Ovary (tissue), 10 donors: ENCODE measurements at places on chromosomes 12 and 14. TPM values are rescaled to one million over a fixed set of nuclear protein-coding genes. Genes with fewer than 3 reads are reported as not detected.

GRCh38 chr14:70995211-70995610 is 88.0 kb downstream of the PCNX1 start:
- no peaks in the 10 kb centered on the region for H3K36me3 ChIP-seq
- H3K27me3 ChIP-seq = no peaks in the 10 kb centered on the region
- H3K27ac ChIP-seq = no peak overlapping the region

The TTC5 gene
- 9.4 TPM for total RNA-seq

The STXBP6 gene
- 6.9 TPM for total RNA-seq

The OSGEP gene
- 53.5 TPM for total RNA-seq

DNA sequence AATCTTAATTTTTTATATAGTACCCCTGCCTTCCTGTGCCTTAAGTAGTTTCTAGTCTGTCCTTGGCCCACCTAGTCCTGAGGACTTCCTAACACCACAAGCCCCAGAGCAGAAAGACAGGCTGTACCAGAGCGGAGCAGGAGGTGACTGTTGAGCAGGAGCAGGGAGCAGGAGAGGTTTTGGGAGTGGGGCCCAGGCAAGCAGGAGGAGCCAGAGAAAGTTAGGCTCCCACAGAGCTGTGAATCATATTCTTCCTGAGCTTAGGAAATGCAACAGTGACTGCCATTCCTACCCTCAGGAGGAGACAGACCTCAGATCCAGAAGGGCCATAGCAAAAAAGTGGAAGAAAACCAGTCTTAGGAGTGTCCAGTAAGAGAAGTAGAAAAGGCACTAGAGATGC is 28.3 kb upstream of the COL2A1 start:
- H3K36me3 ChIP-seq = no peaks in the 10 kb centered on the region
- H3K4me3 ChIP-seq = no peak overlapping the region
- no peak for DNase-seq
- H3K27ac ChIP-seq = no peak overlapping the region
- peaks cover 4% of the 10 kb centered on the region for H3K4me1 ChIP-seq

DNA sequence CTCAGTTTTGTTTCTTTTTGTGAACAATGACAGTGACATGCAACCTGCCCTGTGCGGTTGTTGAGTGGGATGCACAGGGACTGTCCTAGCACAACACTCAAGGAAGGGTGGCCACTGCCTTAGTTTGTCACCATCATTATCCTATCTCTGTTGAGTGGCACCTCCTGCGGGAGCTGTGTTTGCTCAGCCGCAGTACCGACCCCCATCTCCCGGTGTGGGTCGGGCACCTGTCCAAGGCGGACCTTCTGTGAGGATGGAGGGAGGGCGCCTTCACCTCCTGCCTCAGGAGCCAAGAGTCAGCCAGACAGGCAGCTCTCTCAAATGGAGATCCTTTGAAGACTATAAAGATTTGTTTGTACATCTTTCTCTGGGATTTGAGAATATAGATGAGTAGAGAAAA is 142.1 kb downstream of the TSPAN9 start:
- no peaks in the 10 kb centered on the region for H3K27me3 ChIP-seq
- H3K36me3 ChIP-seq = no peaks in the 10 kb centered on the region
- H3K4me3 ChIP-seq = no peak overlapping the region
- peak overlapping the region; percentile 61 for H3K27ac ChIP-seq
- peaks cover 10% of the 10 kb centered on the region for H3K4me1 ChIP-seq

DNA sequence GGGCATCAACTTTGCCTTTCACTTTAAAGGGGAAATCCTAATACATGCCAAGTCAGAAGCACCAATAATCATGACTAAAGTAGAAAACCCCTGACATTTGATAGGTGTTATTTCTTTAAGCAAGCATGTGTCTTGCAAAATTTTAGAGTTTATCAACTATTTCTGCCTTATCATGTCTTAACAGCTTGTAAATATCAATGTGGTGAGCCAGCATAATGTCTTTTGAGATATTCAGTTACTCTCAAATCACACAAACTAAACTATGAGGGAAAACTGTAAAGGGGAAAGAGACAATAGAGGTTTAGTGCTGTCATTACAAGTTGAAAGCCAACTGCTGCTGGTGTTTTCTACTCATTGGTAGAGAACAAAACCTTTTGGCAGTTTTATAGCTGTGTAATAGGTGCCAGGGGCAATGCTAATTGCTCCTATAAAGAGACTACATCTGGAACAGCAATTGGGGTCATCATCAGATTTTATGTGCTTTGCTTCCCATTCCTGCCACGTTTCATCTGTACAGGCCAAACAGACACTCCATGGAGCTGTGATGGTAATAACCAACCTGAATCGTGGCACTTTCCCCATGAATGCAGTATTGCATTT is 1027.4 kb downstream of the FSCB start:
- no peak overlapping the region for H3K4me3 ChIP-seq
- H3K4me1 ChIP-seq = no peaks in the 10 kb centered on the region
- H3K36me3 ChIP-seq = no peaks in the 10 kb centered on the region
- H3K27ac ChIP-seq = no peak overlapping the region
- no peak for DNase-seq
- H3K27me3 ChIP-seq = peaks cover 3% of the 10 kb centered on the region

DNA sequence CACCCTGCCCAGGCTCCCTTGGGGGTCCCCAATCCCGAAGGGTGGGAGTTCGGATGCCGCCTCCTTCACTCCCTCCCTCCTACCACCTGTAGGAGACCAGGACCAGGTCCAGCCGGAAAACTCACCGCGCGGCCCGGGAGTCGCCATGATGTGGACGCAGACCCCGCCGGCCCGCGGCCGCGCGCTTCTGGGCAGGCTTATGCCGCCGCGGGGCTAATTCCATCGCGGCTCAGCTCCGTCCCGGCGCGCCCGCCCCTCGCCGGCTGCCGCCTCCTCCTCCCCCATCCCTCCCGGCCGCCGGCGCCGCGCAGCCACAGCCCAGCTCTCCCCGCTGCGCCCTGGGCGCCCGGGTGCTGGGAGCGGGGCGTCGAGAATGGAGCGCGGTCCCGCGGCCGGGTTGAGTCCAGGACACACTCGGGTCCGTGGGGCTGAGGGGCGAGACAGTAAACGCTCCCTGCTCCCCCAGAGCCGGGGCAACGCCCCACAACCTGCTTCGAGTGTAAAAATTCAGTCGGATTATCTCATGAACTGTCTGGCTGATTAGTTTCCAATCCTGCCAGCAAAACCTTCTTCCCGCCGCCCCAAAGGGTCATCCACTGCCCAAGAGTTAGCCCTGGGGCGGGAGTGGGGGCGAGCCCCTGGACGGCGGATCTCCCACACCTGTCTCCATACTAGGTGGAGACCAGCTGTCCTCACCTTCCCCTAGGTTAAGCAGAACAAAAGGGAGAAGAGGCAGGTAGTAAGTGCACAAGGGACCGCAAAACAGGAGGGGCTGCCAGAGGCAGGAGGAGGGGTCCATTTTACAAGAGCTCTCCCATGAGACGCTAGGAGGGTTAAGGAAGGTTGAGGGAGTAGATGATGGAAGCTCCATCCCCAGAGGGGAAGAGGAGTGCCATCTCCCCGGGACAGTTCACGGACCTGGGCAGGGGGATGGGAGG is at the start of gene ANO2:
Gene ANO2, minus strand, starts transcription at position 189 of the 938 bp plus-strand sequence. Its CDS starts 42 bp downstream, at position 147.
- DNase-seq = no peak
- H3K36me3 ChIP-seq = no peaks in the 10 kb centered on the region
- H3K4me1 ChIP-seq = no peaks in the 10 kb centered on the region
- no peaks in the 10 kb centered on the region for H3K27me3 ChIP-seq
- no peak within 1 kb of the TSS for H3K4me3 ChIP-seq

The FSCB gene
- 0.11 TPM for total RNA-seq
